ENCODE measurements at places on chromosomes 4 and X.

DNA sequence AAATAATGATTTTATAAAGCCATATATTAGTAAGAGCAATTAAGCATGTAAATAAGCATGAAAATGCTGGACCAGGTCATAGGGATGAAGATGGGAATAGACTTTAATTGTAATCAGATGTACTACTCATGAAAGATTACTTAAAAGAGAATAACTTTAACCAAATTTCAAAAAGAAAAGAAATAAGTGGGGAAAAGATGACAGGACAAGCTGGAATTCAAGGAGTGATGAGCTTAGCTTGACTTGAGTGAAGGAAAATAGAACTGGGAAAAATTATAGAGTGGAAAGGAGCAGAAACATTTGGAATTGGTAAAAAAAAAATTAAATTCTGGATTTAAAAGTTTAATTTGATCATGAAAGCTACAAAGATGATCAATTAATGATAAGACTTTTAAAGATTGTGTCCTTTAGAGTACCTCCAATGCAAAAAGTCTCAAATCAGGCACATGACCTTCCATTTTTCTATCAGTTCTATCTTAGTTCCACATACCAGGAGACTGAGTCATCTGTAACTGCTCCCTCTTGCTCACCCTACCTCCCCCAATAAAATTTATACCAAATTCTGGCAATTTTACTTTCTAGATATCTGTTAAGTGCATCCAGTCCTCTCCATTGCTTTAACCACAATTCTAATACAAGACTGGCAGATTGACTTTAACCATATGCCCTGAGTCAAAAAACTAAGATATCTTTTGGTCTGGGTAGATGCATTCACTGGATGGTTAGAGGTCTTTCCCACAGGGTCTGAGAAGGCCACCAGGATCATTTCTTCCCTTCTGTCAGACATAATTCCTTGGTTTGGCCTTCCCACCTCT lies 56.4 kb upstream of the SLIT2 start:
- no peak for DNase-seq

DNA sequence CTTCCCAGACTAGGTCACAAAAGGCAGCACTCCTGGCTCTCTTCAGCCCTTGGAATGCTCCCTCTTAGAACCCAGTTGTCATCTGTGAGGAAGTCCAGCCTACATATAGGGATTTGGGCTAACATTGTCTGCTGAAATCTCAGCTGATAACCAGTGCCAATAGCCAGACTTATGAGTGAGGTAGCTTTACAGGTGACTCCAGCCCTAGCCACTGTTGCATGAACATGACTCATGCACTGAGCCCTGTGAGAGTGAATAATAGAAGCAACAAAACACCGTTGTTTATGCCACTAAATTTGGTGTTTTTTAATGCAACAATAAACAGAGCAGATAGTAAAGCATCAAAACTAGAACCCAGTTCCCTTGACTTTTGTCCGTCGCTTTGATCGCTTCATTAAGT lies 433.2 kb downstream of the STIM2 start:
- DNase-seq: no peak

- no peak for DNase-seq
Measured at GRCh38 chrX:41145920-41146608, 60.8 kb downstream of the USP9X start.

DNA sequence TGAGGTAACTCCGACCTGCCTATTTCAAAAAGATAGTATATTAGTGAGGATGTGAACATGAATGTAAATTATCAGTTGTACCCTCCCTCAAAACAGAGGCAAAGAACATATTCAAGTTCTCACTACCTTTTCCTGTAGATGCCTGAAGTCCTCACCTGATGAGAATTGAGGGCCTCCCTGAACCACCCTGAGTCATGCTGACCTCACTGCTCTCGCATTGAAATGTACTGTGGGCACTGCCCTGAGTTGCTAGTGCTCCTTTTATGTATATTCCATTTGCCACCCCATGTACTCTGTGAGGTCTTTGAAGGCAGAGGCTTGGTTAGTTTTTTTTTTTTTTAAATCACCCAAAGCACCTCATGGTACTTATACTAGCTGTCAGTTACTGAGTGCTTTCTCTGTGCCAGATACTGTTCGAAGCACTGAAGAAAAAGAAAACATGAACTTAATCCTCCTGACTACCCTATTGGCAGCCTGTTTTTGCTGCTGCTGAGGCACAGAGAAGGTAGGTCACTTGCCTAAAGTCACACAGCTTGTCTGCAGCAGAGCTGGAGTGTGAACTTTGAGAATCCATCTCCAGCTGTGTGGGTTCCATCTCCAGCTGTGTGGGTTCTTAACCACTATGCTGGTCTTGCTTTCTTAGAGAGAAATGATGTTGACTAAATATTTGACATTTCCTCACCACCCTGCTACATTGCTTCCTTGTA lies 253.1 kb upstream of the GPC4 start:
- DNase-seq: no peak

- DNase-seq: no peak
Measured at GRCh38 chr4:98620087-98620784, 38.2 kb downstream of the TSPAN5 start.

- no peak for DNase-seq
Measured at GRCh38 chr4:53937918-53938317, 126.5 kb downstream of the CHIC2 start.

DNA sequence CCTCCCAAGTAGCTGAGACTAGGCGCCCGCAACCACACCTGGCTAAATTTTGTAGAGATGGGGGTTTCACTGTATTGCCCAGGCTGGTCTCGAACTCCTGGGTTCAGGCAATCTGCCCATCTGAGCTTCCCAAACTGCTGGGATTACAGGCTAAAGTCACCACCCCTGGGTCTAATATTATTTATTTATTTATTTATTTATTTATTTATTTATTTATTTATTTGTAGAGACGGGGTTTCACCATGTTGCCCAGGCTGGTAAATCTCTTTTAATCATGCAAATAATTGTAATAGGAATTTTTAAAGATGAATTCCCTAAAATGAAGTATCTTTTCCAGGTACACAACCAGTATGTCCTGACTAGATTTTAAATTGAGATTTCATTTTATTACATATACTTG lies 761.8 kb downstream of the TRAM1L1 start:
- no peak for DNase-seq

GRCh38 chr4:127007305-127007704 lies 625.5 kb upstream of the INTU start:
- DNase-seq: no peak

GRCh38 chr4:158376106-158376840 lies 145.4 kb upstream of the RXFP1 start:
- DNase-seq: no peak

GRCh38 chr4:60579335-60579734 lies 620.8 kb upstream of the ADGRL3 start:
- DNase-seq: no peak

- no peak for DNase-seq
Measured at GRCh38 chr4:143254491-143255226, 69.9 kb downstream of the USP38 start.

GRCh38 chr4:176013476-176014247 lies 52.0 kb upstream of the WDR17 start:
- DNase-seq: no peak

DNA sequence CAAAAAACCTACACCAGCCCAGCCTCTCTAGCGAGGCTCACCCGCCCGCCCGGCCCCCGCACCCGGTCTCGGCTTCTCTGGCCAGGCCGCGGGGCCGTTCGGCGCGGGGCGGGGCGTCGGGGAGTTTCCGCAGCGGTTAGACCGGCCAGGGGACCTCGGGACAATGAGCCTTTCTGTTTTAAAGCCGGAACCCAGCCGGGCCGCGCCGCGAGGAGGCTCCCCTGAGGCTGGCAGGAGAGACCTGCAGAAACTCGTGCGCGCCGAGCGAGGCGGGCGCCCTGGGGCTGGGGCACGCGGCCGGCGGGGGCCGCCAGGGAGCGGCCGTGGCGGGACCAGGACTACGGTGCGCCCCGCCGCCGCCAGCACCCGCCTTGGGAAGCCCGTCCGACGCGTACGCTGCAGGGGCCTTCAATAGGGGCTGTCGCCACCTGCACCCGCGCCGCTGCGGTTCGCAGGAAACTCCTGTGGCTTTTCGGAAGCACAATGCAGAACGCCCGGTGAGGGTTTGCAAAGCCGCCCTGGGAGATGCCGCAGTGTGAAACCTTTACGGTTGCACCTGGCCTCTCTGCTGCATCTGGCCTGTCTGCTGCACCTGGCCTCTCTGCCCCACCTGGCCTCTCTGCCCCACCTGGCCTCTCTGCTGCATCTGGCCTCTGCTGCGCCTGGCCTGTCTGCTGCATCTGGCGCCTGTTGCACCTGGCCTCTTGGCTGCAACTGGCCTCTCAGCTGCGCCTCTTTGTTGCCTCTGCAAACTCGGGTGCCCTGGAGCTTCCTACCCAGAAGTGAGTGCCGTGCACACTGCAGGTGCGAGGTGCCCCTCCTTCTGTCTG lies 63.9 kb downstream of the TRAPPC11 start:
- DNase-seq: no peak

GRCh38 chr4:138405466-138405891 lies 163.3 kb upstream of the SLC7A11 start:
- no peak for DNase-seq

- DNase-seq: no peak
Measured at GRCh38 chr4:96730432-96730831, 890.5 kb downstream of the PDHA2 start.

- no peak for DNase-seq
Measured at GRCh38 chrX:14922437-14922836, 49.2 kb downstream of the MOSPD2 start.

DNA sequence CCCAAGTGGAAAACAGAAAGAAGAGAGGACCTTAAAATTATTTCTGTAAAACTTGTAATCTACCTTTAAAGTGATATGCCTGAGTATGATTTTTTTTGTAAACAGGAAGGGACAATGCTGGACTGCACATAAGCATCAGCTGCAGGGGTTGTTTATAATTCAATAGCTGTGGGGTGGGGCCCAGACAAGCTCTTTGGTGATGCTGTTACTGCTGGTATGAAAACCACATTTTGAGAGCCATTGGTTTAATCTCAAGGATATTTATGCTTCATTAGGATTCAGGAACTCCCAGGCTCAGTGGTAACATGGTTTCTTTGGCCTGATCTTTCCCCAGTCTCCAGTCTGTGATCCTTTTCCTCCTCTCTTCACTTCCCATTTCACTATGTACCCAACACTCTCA lies 34.3 kb upstream of the GRPR start:
- no peak for DNase-seq

DNA sequence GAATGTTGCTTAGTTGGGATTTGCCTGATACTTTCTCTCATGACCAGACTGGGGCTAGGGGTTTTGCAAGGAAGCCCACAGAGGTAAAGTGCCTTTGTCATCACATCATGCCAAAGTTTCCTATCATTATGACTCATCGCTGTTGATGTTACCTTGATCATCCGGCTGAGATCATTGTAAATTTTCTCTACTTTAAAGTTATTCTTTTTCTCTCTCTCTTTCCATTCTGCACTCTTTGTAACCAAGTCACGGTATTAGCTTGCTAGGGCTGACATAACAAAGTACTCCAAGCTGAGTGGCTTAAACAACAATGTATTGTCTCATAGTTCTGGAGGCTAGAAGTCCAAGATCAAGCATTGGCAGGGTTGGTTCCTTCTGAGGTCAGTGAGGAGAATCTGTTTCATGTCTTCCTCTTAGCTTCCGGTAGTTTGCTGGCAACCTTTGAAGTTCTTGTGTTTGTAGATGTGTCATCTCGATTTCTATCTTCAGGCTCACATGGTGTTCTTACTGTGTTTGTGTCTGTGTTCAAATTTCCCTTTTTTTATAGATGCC lies 113.0 kb downstream of the DTHD1 start:
- no peak for DNase-seq

DNA sequence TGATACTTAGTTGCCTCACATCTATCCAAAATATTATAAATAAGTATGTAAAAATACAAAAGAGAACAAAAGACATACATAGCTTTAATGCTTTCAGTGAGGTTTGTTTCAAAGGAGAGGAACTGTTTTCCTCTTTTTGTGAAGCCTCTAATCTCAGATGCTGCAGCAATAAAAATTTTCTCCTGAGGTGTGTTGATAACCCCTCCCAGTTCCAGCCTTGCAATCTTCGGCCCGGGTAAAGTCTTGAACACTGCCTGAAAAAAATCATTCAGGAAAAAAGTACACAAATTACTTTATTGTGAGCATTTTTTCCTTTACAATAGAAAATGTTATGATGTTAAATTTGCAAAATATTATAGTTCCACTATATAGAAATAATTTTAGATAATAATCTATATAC lies 8.8 kb downstream of the BBS7 start:
- no peak for DNase-seq

DNA sequence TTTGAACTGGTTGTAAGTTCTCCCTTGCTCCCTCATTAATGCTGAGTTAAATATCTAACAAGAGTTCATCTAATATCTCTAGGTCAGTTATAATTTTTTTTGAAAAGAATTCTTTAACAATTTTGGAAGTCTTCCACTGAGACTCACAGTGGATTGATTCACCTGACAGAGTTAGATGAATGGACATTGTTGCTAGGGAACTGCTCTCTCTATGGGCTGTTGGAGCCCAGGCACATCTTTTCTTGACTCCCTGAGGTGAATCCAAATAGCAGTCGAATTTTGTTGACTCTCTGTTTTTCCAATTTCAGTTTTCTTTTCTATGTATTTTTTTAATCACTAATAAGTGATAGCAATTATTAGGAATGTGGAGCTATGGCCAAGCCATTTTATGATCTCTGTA lies 996.1 kb upstream of the PABPC4L start:
- DNase-seq: no peak

- DNase-seq: no peak
Measured at GRCh38 chr4:154961263-154961662, 180.2 kb downstream of the RBM46 start.

- no peak for DNase-seq
Measured at GRCh38 chrX:46837558-46838485, 979 bp downstream of the RP2 start.

DNA sequence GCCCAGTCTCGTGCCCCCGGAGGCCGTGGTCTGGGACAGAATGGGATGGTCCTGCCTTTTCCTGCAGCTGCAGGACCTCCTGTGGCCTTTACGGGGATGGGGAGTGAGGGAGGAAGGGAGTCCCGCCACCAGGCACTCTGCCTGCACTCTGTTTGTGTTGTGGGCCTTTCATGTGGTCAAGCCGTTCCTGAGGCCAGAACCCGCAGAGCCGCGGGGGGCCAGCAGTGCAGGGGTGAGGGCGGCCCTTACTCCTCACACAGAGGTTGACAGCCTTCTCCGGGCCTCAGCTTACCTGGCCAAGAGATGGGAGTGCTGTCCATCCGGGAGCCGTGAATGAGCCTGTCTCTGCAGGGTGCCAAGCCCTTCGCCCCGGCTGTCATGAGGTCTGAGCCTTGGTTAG lies 230.7 kb downstream of the AFAP1 start:
- no peak for DNase-seq

GRCh38 chr4:75655562-75655961 lies 17.6 kb downstream of the G3BP2 start:
- no peak for DNase-seq

DNA sequence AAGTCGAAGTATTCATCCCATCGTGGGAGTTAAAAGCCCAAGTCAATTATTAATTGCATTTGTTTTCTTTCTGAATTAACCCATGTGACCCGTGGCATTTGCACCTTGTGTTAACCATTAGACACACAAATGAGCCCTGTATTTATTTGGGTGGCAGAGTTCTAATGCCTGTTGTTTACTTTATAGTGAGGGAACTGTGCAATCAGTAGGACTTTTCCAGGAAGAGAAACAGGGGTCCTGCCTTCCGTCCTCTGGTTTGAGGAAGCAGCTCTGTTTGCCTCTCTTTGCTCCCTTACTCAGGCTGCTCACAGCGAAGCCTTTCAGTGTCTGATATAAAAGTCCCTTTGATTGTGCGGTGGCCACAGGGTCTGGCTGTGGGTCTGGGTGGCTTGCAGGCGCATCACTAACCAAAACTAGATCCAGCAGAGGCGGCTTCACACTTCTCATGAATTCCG lies 263.6 kb downstream of the PTTG2 start:
- no peak for DNase-seq
